ENCODE measurements at places on chromosomes 11 and 22. TPM values are rescaled to one million over a fixed set of nuclear protein-coding genes. Genes with fewer than 3 reads are reported as not detected.

The DMC1 gene
- 10.3 TPM for total RNA-seq

The TMEM138 gene
- total RNA-seq = 31.6 TPM

The GRM5 gene
- total RNA-seq = not detected

The FGF3 gene
- total RNA-seq = not detected

The ROBO4 gene
- 0.26 TPM for total RNA-seq

The NRIP3 gene
- 10.2 TPM for total RNA-seq

The OR5A2 gene
- not detected for total RNA-seq

The ANO1 gene
- total RNA-seq = 0.43 TPM

The CYB561A3 gene
- 34.0 TPM for total RNA-seq
